ENCODE measurements at places on chromosomes 1 and 21. TPM values are rescaled to one million over a fixed set of nuclear protein-coding genes. Genes with fewer than 3 reads are reported as not detected.

The TAS1R1 gene
- not detected for total RNA-seq

The ITLN1 gene
- total RNA-seq: not detected

The HLX gene
- total RNA-seq: 3.7 TPM

The BRDT gene
- not detected for total RNA-seq

The NCMAP gene
- total RNA-seq: 0.06 TPM

The SAMD13 gene
- 0.39 TPM for total RNA-seq
